ENCODE measurements at places on chromosomes 5 and 9.

DNA sequence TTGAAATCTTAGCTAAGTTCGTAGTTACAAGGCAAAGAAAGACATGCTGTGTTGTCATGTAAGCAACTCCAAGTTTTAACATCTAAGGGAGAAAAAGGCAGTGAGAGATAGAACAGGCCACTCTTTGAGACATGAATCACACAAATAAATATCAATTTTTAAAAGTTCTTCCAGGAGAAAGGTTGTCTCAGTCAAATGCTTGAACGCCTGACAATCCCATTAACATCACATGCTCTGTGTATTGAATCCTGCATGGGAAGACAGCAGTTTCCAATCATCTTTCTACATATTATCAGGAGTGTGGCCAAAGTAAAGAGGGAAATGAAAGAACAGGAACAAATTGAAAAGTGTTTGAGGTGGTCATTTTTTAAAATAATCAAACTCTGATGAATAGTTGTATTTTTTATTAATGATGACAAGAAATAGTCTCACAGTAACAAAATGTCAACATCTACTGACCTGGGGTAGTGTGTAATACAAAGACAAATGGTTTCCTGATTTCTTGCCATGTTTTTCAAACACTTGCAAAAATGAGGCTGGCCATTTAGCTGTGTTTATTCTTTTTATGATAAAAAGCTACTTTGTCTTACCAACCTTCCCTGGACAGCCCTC is 6.4 kb upstream of the C6 start:
- DNase-seq, result no peak

DNA sequence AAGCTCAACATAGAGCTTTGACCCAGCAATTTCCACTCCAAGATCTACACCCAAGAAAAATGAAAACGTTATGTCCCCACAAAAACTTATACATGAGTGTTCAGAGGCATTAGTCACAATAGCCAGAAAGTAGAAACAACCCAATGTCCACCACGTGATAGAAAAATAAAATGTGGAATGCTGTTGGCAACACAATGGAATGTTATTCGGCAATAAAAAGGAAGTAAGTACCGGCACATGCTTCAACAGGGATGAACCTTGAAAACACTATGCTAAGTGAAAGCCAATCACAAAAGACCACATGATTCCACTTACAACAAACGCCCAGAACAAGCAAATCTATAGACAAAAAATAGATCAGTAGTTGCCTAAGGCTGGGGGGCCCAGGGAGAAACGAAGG is 6.0 kb downstream of the UBQLN1 start:
- no peak for DNase-seq

- no peak for DNase-seq
Observed at GRCh38 chr9:129069862-129070641, 10.9 kb upstream of the DOLPP1 start.

GRCh38 chr9:91386765-91387164 is 25.0 kb upstream of the AUH start:
- no peak for DNase-seq

DNA sequence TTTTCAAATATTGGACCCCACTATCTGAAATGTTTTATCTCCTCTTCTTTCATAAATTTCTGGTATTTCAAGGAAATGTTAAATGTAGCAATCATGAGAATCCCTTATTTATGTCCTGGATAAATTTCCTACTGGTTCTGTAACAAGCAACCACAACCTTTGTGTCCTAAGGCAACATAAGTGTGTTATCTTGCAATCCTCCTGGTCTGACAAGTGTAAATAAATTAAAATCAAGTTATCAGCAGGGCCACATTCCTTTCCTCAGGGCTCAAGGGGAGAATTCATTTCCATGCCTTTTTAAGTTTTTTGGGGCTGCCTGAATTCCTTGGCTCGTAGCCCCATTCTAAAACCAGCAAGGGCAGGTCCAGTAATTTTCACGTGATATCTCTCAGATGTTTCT is 83.2 kb downstream of the CDH9 start:
- DNase-seq, result no peak

- no peak for DNase-seq
Observed at GRCh38 chr9:120438836-120439546, 141.0 kb downstream of the CDK5RAP2 start.

- no peak for DNase-seq
Observed at GRCh38 chr5:175654339-175654738, 3.5 kb upstream of the HRH2 start.

GRCh38 chr9:801399-802071 is 40.0 kb upstream of the DMRT1 start:
- DNase-seq, result no peak

DNA sequence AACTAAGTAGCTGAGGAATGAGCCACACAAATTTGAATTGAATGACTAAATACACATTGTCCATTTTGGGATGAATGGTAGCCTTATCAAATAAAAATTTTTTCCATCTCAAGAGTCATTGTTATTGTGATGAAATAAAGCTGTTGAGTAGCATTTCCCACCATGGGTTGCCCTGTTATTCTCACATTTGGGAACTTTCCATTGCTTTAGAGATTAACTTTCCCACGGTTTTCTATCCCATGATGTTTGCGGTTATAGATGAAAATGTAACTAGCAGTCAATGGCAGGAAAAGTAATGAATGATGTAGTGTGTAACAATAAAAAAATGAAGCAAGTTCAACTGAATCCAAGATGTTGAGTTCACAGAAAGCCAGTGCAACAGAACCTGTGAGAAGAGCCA is 59.9 kb upstream of the PLPP1 start:
- DNase-seq, result no peak

GRCh38 chr5:27748847-27749246 is 710.5 kb upstream of the CDH9 start:
- DNase-seq, result no peak

- no peak for DNase-seq
Observed at GRCh38 chr5:122755783-122756182, 19.1 kb upstream of the SNX2 start.

DNA sequence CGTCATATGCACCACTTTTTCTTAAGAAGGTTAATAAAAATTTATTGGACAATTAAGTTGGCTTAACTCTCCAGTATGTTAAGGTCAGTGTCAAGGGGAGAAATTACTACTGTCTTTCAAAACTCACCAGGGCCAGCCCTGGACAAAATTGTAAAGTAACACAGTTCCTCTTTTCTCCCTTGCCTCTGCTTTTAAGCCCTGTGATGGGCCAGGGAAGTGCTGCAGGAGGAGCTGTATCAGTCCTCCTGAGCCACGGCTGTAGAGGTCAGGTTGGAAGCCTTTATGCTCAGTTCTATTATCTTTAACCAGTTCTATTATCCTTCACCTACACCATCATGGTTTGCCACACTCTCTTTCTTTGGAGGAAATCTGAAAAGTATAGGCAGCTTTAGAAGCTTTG is 11.5 kb upstream of the PPP2R2B start:
- DNase-seq, result no peak

- peak; percentile 4 for DNase-seq
Observed at GRCh38 chr5:98050583-98050982, 722.9 kb upstream of the RGMB start.

DNA sequence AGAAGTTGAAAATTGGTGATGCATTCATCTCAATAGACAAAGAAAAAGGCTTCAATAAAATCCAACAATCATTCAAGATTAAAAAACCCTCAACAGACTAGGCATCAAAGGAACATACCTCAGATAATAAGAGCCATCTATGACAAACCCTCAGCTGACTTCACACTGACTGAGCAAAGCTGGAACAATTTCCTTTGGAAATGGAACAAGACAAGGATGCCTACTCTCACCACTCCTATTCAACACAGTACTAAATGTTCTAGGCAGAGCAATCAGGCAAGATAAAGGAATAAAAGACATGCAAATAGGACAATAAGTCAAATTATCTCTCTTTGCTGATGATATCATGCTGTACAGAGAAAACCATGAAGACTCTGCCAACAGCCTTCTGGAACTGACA is 1188.1 kb downstream of the DTWD2 start:
- DNase-seq, result no peak

- peak; percentile 30 for DNase-seq
Observed at GRCh38 chr9:127159949-127160610, 37.6 kb upstream of the ANGPTL2 start.

DNA sequence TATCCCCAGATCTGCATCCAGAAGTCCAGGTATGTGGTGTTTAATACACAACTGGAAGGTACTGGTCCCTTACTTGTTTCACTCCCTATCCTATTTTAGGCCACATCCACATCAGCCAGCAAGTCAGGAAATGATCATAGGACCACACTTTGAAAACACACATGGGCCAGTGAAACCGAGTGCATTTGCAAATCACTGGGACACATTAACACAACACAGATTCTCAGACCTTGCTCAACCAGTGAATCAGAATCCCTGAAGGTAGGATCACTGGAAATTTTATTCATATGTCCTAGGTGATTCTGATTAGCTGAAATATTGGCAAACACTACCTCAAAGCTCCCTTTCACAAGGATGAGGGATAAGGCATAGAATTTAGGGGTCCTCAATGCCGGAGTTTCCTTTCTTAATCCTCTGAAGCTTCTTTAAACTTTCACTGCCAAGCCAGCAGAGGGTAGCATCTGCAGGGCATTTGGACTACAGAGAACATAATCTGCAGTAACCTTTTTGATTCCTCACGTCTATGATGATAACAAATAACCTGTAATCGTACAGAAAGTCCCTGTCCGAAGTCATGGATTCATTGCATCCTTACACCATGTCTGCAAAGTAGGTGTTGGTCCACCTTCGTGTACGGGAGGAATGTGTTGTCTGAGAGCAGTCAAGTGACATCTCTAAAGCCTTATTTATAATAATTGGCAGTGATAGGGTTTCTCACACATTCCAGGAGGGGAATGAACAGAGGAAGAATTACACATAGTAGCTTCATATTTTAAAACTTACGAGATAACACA is 11.0 kb upstream of the ABLIM3 start:
- no peak for DNase-seq

DNA sequence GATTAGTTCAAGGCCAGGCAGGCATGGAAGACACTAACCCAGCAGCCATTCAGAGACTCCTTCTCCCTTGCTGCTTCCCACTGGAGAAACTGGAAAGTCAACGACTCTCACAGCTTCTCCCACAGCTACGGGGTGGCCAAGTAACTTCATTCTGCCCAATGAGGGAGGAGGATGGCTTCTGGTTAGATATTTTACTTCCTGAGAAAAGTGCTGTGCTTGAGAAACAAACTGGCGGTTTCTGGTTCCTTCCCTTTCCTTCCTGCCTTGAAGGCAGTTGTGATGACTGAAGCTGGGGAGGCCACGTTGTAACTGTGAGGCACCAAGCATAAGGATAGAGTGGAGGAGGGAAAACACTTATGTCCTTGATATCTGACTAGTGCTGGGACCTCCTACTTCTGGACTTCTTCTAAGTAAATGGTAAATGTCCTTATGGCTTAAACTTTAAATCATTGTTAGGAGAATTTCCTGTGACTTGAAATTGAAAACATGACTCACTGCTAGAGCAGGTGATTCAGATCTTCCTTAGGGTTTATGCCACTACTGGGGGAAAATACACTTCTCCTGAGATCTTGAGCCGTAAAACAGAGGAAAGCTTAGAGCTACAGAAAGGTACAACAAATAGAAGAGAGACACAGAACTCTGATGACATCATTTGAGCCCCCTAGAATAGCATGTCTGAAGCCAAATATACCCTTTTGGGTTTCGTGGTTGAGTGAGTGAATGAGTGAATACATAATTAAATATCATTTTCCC is 3.1 kb upstream of the GNPDA1 start:
- DNase-seq, result no peak

DNA sequence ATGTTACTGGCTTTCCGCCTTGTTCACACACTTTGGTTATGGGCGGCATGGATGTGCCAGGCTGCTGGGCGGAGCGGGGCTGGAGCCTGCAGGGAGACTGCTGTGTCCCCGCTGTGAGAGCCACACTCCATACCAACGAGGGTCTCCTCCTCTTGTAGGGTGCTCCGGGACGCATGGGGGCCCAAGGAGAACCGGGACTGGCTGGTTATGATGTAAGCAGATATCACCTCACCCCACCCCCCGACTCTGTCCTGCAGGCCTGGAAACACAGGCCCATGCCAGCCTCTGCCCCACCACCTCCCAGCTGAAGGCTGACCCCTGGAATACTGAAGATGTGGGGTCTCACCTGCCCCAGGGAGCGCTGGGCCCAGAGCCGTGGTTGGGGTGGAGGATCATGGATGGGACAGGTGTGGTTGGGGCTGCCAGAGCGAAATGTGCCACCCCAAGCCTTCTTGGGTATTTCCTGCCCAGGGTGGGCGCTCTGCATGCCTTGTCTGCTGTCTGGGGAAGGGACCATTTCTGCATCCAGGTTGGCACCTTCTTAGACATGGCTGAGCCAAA is 39.3 kb upstream of the ORM1 start:
- no peak for DNase-seq

All from muscle of back (tissue), 13 donors.